Fibroblast of skin of abdomen (primary cell): ENCODE measurements at places on chromosomes 4 and X.

- DNase-seq = no peak
These were observed 34.0 kb upstream of the ARSH start for GRCh38 chrX:2972391-2972790.

- DNase-seq = peak; percentile 95
These were observed 74.4 kb downstream of the SORCS2 start for GRCh38 chr4:7266525-7267292.

GRCh38 chr4:6463311-6464289 is 8.8 kb downstream of the PPP2R2C start:
- no peak for DNase-seq

GRCh38 chr4:154366956-154367355 is 124.6 kb downstream of the DCHS2 start:
- no peak for DNase-seq

DNA sequence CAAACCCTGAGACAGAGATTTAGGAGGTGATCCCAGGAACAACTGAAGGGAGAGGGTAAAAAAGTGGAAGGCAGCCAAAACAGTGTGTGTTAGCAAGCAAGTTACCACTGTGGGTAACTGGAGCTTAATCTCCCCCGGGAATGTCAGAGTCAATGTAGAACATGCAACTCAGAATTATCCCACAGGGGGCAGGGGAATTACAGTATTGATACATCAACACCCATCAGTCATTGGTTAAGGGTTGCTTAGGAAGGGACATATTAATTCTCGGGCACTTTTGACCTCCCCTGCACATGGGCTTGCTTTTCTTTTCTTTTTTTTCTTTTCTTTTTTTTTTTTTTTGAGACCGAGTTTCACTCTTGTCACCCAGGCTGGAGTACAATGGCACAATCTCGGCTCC is 29.3 kb downstream of the CXorf58 start:
- DNase-seq = peak; percentile 41

DNA sequence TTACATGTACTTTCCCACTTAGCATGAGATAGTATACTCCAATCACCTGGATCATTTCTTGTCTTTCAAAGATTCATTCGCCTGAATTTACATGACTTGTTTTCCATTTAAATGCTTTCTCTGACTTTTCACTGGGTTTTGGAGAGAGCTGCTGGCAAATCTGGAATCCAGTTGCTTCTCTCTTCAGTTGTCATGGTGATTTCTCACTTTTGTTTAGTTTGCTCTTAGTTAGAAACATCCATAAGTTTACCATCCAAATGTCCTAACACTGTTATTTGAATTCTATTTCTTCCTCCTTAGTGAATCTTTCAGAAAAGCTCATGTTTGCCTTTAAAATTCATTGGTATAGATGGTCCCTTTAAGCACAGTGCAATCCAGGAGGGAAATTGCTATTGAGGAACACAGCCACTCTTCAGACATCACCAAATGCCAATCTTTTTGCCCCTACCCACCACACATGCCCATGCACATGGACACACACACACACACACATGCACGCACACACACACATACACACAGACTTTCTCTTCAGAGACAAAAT is 51.7 kb downstream of the REELD1 start:
- no peak for DNase-seq

- no peak for DNase-seq
These were observed at the start of gene RBM46 for GRCh38 chr4:154781126-154781982. RBM46 (plus strand) TSS chr4:154781272; CDS start chr4:154796753, 15,481 bp downstream.

- no peak for DNase-seq
These were observed 20.7 kb upstream of the TMPRSS11E start for GRCh38 chr4:68426516-68426915.

DNA sequence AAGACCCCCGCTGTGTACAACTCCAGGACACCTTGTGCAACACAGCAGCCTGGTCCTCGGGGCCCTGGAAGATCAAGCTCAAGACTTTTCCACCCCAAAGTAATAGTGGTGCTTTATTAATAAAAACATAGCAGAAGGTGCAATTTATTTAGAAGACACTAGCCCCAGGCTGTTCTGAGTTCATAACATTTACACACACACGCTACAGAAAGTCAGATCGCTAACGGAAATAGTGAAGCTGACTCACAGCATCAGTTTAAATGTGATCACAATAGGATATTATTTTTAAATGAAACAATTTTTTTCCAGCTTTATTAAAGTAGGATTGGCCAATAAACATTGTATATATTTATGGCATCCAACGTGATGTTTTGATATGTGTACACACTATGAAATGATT is 141.0 kb downstream of the STK32B start:
- DNase-seq = no peak

DNA sequence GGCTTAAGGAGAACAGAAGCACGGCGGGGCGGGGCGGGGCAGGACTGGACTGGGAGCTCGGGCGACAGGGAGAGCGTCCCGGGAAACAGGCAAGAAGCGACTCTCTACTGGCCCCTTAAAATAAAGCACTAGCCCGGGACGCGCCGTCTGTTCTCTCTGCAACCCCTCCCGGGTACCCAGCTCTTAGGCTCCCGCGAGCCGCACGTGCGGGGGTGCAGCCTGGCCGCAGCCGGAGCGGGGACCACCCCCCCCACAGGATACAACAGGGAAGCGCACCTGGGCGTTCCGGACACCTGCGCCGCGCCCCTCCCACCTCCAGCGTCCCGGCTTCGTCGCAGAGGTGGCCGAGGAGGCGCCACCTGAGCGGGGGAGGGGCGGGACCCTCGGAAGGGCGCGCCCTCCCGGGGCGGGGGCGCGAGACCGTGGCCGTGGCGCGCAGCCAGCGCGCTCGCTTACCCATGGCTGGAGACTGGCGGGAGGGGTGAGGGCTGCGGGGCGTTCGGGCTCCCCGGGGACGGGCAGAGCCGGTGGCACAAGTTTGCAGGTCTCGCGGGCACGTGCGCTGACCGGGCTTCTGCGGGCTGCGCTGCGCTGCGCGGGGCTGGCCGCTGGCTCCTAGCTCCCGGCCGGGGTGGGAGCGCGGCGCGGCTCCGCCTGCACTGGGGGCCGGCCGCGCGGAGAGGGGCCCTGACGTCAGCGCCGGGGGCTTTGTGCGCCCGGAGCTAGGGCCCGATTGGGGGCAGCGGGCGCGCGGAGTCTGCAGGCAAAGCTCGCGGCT is 91.5 kb downstream of the GEMIN8 start:
- peak; percentile 2 for DNase-seq
